ENCODE measurements at places on chromosomes 2 and 18. TPM values are rescaled to one million over a fixed set of nuclear protein-coding genes. Genes with fewer than 3 reads are reported as not detected.
A peak's percentile ranks its signal among the peaks of the same experiment; 100 is the strongest.

DNA sequence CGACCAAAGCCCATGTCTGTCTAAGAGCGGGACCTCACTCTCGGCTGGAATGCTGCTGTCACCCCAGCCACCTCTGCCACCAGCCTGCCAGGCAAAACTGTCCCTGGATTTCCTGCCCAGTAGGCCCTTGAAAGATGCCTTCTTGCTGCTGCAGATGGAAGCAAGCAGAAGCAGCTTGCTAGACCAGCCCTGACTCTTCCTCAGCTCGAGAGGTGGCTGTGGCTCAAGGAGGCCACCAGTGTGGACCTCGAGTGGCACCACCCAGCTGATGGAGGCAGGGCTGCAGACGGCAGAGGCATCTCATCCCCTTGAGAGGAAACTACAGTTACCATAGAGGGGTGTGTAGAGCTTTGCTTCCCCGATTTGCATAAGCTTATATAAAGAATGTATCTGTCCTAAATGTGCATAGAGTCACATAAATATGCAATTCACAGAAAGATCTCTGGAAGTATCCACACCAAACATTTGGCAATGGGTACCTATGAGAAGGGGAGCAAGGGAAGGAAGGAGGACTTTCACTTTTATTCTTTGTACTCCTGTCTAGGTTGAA, 20.6 kb downstream of the ADCY3 start:
- no peak for DNase-seq

DNA sequence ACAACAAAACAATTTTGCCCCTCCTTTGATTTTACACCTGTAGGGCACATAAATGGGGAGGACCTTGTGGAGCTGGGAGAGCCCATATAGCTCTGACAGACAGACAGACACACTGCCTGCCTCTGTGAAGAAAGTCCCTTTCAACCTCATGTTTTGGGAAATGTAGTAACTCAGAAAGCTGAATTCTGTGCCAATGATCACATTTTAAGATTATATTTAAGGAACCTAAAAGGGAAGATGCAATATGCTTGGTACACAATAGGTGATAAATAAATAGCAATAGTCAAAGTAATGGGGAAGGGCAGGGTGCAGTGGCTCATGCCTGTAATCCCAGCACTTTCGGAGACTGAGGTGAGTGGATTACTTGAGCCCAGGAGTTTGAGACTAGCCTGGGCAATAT, 446.4 kb upstream of the ID2 start:
- no peak for DNase-seq

DNA sequence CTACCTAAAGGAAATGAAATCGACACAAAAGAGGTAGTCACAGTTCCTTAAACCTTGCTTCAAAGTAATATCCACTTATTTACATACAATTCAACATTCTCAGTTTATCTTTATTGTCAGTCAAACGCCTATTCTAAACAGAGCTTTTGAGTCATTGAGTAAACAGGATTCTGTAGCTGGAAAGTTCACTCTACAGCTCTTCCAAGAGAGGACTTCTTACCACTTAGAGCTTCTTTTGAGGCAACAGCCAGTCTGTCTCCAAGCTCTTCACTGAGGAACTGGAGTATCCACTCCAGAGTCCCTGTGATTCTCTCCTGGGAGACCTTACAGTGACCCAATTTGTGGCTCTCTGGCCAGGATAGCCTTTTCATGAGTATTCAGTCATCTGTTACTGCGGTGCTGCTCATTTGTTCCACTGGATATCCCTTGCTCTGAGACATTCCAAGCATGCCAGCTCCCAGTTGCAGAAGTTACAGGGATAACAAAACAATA, 210.9 kb upstream of the OSR1 start:
- DNase-seq, result no peak

DNA sequence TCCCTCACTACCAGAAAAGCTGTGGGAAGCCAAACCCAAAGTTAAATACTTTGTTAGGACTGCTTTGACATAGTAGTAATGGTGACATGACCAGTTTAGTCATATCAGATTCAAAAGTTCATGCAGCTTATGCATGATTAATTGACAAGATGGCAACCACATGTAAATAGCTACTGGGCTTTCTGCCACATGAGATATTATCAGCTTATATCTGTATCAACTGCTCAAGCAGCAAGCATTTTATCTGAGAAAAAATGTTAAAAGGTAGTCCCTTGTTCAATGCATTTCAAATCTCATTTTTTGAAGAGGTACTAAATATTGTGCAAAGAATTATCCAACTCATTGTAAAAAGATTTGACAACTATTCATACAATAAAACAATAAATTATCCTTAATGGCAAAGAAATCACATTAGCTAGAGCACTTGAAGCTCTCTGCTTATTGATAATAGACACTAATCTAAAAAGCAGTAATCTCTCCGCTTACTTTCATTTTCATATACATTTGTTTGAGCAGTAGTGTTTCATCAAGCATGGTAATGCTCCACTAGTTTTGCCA, 993.6 kb upstream of the NXPH2 start:
- DNase-seq, result no peak

The ERICH2 gene
- not detected for total RNA-seq

DNA sequence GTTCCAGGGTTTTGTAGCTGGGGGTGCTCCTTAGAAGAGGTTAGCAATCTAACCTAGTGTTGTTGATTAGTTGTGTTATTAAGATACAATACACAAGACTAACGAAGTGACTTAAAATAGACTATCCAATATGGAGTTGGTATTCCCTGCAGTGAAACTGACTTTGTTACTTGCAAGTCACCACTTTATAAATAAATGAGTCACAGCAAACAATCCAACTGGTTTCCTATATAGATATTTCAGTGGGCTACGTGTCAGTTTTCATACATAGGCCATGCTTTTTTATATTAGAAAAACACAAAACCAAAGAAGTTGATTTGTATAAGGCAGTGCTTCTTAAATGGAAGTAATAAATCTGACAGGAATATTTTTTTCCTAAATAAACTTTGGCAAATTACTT, 274.0 kb downstream of the CAMKMT start:
- no peak for DNase-seq

The IL37 gene
- not detected for total RNA-seq

GRCh38 chr2:203533676-203534591, 1.2 kb downstream of the RAPH1 start:
- peak; percentile 64 for DNase-seq

DNA sequence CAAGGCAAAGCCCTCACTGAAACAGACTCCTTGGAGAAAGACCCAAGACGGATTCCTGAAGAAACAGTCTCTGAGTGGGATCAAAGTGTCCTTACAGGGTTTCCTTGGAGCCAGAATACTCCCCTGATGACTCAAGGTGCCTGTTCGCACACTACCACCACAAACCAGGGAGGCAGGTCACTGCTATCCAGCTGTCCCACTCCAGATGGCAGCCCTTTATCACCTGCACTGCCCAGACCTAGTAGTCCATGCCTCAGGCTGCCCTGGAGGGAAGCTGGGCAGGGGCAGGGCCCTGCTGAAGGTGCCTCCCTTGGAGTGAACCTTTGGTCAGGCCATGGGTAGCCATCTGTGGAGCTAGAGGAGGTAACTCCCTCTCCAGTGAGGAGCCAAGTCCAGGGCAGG, 34.1 kb downstream of the TRABD2A start:
- DNase-seq, result no peak

GRCh38 chr18:3293196-3293951, 31.4 kb downstream of the MYL12B start:
- DNase-seq, result no peak

The PUS10 gene
- total RNA-seq, result 5.8 TPM

DNA sequence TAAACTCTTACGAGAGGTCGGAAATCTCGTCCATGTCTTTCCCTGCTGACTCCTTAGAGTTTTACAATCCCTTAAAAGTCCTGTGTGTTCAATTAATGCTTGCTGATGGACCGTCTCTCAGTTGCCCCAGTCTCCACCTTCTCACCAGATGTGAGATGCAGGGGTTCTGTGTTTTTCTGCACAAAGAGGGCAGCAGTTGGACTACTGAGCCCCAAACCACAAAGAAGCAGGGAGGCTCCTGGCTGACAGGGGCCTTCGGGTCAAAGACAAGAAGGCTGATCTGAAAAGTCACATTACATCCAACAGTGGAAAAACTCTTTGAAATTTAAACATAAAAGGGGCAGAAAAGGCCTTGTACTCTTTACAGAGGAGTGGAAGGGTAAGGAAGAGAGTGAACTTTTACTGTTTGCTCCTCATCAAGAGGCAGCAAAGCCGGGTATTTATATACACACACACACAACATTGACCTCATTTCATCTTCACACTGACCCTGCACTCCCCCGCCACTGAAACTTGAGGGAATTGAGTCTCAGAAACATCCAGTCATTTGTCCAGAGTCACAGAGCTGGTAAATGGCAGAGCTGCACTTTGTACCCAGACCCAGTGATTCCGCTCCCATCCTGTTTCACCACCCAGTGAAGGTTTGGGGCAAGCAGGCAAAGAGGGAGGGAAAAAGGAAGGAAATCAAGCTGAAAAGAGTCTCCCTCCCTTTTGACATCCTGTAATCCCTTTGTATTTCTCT, 23.7 kb downstream of the MRPL33 start:
- no peak for DNase-seq

DNA sequence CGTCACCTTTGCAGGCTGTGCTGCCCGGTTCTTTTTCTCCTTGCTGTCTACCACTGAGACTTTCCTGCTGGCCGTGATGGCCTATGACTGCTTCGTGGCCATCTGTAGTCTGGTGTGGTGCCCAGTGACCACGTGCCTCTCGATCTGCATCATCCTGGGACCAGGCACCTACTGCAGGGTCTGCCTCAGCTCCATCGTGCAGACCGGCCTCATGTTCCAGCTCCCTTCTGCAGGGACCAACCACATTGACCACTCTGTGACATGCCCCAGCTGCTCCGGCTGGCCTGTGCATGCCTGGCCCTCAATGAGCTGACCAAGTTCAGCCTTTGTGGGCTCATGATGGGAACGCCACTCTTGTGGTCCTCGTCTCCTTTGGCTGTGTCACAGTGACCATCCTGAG, 26.7 kb downstream of the COPS9 start:
- no peak for DNase-seq

The GYPC gene
- total RNA-seq, result 47.3 TPM

DNA sequence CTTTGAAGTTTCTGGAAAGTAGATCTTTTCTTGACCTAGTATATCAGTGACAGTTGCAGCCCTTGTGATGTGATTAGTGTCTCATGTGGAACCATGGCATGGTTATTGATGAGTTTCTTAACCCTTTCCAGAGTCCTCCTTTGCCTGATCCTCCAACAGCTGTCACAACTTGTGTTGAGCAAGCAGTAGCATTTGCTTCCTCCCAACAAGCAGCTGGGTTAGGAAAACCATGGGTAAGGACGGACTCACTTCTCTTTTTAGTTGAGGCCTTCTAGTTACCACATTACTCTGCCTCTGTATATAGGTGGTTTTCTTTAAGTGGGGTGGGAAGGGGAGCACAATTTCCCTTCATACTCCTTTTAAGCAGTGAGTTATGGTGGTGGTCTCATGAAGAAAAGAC, 96.3 kb downstream of the XRCC5 start:
- DNase-seq, result no peak

The UBXN4 gene
- total RNA-seq, result 18.8 TPM

The CYTIP gene
- total RNA-seq, result 24.8 TPM

- DNase-seq, result no peak
Measured at GRCh38 chr18:50410894-50411293, 36.0 kb downstream of the SKA1 start.

DNA sequence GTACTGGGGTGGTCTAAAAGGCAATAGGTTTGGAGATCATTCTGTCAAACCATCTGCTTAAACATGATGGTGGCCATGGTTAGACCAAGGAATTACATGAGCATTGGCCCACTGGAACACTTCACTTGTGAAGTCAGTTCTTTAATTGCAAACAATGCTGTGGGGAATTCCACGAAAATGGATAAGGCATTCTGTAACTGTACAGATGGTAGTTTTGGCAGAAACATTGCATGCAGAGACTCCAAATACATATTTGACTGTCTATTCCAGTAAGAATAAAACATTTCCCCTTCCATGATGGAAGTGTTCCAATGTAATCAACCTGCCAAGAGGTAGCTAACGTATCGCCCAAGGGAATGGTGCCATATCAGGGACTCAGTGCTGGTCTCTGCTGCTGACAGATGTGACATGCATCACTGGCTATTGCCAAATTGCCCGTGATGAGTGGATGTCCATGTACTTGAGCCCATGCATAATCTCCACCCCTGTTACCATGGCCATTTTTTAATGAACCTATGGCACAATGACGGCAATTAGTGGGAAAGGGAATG, 417.9 kb downstream of the CDH7 start:
- peak; percentile 17 for DNase-seq

The PTPRN gene
- total RNA-seq, result 11.3 TPM

DNA sequence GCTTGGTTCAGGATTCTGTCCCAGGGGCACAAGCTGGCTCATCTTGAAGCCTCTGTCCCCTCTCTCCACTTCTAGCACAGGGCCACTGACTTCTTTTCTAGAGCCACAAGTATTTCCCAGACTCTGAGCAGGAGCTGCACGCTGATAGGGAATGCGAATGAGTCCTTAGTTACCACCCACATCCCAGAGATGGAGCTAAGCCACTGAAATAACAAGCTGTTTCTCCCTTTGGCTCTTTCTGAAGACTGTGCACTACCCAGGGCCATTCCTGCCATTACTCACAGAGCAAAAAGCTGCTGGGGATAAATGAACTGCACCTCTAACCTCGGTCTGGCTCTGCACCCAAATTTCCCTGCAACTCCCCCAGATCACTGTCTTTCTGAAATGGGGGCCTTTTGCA, 70.6 kb downstream of the TSN start:
- DNase-seq, result peak; percentile 36

DNA sequence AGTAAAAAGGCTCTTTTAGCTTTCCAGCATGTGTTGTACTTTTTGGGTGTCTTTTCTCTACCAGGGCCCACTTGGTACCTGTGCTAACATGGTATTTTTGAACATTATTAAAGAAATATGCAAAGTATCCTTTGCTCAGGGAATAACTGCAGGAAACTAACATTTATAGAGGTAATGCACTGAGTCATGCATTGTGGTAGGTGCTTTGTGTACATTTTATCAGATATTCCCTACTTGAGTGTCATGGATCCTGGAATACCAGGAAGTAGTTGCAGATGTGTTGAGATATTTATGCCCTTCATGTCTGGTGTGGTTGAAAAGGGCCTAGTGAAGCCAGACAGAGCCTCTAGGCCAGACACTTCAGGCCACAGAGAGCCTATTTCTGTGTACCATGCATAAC, 215.5 kb upstream of the CYRIA start:
- DNase-seq, result no peak

DNA sequence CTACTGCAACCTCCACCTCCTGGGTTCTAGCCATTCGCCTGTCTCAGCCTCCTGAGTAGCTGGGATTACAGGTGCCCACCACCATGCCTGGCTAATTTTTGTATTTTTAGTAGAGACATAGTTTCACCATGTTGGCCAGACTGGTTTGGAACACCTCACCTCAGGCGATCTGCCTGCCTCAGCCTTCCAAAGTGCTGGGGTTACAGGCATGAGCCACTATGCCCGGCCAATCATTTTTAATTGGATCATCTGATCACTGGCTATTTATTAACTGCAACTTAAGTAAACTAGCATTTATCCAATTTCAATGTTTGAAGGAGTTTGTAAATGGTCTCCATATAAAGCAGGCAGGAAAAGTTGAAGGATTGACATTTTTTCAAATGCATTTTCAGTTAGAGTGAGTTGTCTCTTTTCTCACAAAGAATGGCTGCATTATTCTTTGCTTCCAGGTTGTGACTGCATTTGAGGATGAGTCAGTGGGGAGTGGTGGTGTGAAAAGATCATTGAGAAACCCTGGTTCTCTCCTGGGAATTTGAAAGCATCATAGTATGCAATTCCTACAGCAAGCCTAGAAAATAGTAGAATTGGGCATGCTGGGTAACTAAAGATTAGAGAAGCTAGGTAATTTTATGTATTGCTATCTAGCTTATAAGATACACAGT, 431.1 kb upstream of the ZEB2 start:
- no peak for DNase-seq

- peak; percentile 9 for DNase-seq
Measured at GRCh38 chr2:28011322-28011737, 120.8 kb downstream of the BABAM2 start.

All from stomach (tissue), 19 donors.